HCT116 (cell line): ENCODE measurements at places on chromosomes 1 and 21. TPM values are rescaled to one million over a fixed set of nuclear protein-coding genes. Genes with fewer than 3 reads are reported as not detected.

- no peak for DNase-seq
- no peak overlapping the region for H3K4me3 ChIP-seq
- H3K4me1 ChIP-seq = no peaks in the 10 kb centered on the region
- H3K36me3 ChIP-seq = no peaks in the 10 kb centered on the region
- no peak overlapping the region for H3K27ac ChIP-seq
- H3K27me3 ChIP-seq = no peaks in the 10 kb centered on the region
Observed at GRCh38 chr1:182147136-182147820, 85.8 kb upstream of the ZNF648 start.

C4BPA gene
- 0.32 TPM for total RNA-seq

CENPF gene
- total RNA-seq = 120 TPM

HES4 gene
- total RNA-seq = 145 TPM

DNA sequence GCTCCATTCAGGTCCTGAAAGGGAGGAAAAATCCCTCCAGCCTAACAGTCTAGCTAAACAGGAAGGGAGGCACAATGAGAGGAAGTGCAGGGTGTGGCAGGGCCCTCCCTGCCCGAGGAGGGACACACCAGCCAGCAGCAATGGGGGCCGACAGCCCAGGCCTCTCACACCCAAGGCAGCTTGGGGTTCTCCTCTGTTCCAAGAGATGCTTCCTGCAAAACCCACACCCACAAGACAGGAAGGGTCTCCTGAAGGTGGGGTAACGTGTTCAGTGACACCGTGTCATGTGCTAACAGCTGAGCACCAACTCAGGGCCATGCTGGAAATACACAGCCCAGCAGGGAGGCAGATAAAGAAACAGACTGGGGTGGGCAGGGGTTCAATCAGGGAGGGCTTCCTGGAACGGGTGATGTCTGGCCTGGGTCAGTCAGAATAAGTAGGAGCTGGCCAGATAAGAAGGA, 10.2 kb downstream of the ECE1 start:
- no peak for DNase-seq
- peaks cover 5% of the 10 kb centered on the region; the same call in 1 of the 2 replicates for H3K4me1 ChIP-seq
- H3K36me3 ChIP-seq = 0 out of 2 replicates have a peak, but pooled peaks cover 3% of the 10 kb centered on the region
- no peaks in the 10 kb centered on the region for H3K27me3 ChIP-seq

DNA sequence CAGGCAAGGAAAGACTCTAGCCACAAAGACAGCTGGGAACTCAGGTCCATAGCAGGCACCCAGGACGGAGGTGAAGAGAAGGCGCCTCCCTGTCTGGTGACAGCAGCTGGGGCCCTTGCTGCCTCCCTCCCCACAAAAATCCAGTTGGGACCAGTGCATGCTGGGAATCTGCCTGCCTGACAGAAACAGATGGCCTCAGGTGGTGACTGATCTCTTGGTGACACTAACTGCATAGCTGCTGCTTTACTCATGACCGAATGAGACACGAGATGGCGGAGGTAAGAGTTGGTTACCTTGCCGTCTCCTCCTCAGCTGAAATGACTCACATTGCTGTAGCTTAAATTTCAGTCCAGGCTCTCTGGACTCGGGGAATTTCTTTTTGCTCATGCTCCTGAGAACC, 130.3 kb downstream of the FGGY start:
- H3K36me3 ChIP-seq = no peaks in the 10 kb centered on the region
- DNase-seq = peak; percentile 92
- H3K27ac ChIP-seq = peak overlapping the region; percentile 39

DNA sequence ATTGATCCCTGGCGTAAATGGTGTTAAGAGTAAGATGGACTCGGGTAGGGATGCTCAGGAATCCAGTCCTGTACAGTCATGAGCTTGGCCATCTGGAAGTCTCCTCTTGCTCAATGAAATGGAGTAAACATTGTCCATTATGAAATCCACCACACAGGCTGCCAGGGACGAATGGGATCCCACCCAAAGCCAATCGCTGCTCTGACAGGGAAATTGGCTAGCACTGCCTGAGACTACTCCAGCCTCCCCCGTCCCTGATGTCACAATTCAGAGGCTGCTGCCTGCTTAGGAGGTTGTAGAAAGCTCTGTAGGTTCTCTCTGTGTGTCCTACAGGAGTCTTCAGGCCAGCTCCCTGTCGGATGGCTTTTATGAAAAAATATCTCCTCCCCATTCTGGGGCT, at the start of gene HSD11B1:
Gene HSD11B1, plus strand, starts transcription at position 263 of the 400 bp plus-strand sequence. Its CDS starts 97 bp downstream, at position 360.
- H3K4me1 ChIP-seq = no peaks in the 10 kb centered on the region

DNA sequence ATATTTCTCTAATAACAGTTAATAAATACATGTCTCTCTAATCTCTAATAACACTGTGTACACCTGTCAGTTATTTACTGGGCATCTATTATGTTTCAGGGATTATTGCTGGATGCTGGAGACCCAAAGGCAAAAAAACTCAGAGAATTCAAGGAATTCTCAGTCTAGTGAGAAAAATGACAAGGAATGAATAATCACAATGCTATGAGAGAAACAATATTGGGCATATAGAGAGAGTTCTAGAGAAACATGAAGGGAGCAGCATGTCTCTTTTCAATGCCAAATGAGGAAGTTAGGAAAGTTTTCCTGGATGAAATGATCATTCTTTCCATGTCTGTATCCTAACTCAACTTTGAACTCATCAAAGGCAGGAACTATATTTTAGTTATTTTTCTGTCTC, 82.8 kb downstream of the TNFSF18 start:
- H3K27me3 ChIP-seq = no peaks in the 10 kb centered on the region
- no peak for DNase-seq
- no peaks in the 10 kb centered on the region for H3K36me3 ChIP-seq
- no peaks in the 10 kb centered on the region for H3K4me1 ChIP-seq

- DNase-seq = no peak
- H3K36me3 ChIP-seq = no peaks in the 10 kb centered on the region
- no peaks in the 10 kb centered on the region for H3K4me1 ChIP-seq
- no peak overlapping the region; the same call in 1 of the 2 replicates for H3K27ac ChIP-seq
- H3K27me3 ChIP-seq = no peaks in the 10 kb centered on the region
Observed at GRCh38 chr1:109770331-109771095, 6.8 kb upstream of the EPS8L3 start.
